ENCODE measurements at places on chromosomes 2 and 18. TPM values are rescaled to one million over a fixed set of nuclear protein-coding genes. Genes with fewer than 3 reads are reported as not detected.

Gene ZNF892
- 21.2 TPM for total RNA-seq

Gene CACNB4
- total RNA-seq: 3.5 TPM

Gene LYG2
- total RNA-seq: not detected

GRCh38 chr18:79434607-79435401, 39.1 kb downstream of the NFATC1 start:
- no peak for DNase-seq

GRCh38 chr2:26979741-26980140, 9.3 kb downstream of the MAPRE3 start:
- no peak for DNase-seq

DNA sequence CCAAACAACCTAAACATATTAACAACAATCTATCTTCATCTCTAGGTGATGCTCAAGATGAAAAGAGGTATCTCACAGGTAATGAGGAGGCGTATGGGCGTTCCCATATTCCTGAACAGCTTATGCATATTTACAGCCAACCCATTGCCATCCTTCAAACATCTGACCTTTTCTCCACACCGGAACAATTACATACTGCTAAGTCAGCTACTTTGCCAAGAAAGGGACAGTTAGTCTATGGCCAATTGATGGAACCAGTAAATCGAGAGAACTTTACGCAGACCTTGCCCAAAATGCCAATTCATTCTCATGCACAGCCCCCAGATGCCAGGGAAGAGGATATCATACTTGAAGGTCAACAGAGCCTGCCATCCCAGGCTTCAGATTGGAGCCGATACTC, 68.0 kb downstream of the FAM171B start:
- no peak for DNase-seq

GRCh38 chr18:46250084-46250811, 146.1 kb downstream of the HAUS1 start:
- DNase-seq: peak; percentile 7

DNA sequence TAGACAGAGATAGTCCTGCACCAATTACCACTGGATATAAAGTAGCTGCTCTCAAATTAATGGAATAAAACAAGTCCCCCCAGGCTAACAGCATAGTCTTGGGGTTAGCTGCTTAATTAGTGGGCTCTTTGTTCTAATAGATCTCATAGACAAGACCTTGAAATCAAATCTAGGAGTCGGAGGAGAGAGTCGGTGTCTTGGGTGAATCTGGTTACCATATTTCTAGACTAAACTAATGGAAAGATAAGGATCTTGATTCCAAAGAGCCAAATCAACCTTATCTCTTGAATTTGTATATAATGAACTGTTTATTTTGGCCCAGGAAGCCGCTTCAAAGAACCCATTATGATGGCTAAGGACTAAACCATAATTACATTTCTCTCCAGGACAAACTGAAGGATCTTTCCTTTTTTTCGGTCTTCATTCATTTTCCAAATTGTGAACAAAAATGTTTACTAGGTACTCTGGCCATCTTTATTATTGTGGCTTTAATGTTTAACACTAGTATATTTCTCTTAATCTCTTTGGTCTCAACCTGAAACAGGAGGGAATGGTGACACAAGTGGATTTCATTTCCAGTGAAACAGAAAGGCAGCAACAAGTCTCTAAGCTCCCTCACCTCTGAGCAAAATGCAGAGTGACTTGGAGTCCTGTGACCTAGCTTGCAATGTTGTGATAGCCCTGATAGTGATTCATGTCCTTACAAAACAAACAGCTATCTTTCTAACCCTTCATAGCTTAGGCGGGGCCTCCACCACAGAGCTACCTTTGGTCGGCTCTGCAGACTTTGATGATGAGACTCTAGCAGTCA, 137.9 kb upstream of the PARD3B start:
- DNase-seq: no peak

DNA sequence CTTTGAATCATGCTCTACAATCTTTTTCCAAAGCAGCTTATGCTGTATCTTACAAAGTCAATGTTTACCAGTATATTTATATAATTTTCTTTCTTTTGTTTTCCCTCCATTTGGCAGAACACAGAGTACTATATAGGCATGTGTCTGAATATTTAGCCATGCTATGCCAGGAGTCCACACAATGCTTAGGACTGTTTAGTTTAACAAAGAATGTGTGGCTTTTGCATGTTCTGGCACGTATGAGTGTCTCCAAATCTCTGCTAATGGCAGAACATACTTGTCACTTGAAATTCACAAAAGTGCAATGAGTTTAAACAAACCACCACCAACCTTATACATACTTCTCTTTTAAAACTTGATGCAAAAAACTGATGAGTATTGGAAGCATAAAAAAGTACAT, 268.0 kb downstream of the NR4A2 start:
- DNase-seq: no peak

DNA sequence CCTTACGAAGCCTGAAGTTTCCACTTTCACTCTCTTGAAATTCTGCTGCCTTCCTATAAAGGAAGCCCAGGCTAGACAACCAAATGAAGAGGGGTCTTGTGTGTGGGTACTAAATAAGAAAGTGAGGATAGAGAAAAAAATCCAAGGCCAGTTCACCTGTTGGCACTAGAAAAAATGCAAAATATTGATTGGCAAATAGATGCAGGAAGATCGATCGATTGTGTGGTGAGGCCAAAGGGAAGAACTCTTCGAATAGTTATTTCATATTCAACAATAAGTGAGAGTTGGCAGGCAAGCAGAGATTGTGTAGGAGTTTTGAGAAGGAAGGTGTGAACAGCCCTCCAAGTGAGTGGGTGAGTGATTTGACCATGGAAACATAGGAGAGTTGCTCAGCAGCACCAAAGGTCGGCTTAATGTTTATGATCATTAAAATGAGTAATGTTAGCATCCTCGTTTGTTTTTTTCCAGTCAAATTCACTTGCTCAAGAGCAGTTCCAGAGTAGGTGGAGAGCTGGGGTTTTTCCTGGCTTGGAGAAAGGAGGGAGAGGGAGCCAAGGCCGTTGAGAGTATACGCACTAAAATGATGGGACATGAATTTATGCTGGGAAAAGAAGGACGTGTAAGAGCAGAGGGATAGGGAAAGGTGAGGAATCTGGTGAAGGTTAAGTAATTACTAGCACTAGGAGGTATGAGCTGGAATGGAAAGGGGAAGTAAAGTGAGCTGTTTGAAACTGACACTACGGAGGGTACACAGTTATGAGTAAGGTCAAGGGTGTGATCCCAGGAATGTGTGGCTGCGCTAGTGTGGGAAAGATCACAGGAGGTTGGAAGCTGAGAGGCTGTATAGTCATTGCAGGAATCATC, 1.1 kb upstream of the NAPG start:
- DNase-seq: no peak

GRCh38 chr2:39851251-39851650, 72.2 kb upstream of the THUMPD2 start:
- no peak for DNase-seq

DNA sequence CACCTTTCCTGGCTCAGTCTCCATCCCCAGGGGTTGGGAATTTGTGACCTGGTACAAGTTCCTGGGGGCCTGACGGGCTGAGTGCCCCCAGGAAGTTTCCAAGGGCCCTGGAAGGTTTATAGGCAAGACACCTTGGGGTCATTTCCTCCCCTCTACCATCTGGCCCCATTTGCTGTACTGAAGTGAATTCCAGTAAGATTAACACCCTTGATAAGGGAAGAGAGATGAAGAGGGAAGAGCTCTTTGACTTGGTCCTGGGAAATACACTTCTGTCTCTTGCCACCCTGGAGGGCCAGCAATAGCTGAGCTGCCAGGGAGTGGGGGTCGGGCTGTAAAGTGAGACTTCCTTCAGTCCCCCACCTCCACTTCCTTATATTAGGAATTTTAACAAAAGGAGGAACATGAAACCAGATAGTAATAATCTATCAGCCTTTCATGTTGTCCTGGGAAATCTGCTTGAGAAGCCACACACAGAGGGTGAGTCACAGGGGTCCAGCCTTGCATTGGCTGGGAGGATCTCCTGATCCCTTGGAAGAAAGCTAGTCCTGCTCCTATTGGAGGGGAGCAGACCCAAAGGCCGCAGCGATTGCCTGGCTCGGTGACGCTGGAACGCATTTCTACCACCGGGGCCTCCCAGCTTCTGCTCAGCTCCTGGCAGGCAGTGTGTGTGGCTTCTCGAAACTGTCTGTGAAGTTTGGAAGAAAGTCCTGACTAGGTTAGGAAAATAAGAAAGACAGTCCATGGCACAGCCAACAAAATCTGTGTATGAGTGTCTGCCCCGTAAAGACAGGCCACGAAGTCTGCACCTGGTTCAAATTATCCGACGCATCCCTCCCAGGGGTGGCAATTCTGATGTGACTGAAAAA, 87.3 kb downstream of the ACAA2 start:
- DNase-seq: peak; percentile 55

GRCh38 chr2:171822525-171823322, 71.3 kb downstream of the SLC25A12 start:
- DNase-seq: no peak

GRCh38 chr2:8835279-8835678, 2.1 kb downstream of the KIDINS220 start:
- no peak for DNase-seq

DNA sequence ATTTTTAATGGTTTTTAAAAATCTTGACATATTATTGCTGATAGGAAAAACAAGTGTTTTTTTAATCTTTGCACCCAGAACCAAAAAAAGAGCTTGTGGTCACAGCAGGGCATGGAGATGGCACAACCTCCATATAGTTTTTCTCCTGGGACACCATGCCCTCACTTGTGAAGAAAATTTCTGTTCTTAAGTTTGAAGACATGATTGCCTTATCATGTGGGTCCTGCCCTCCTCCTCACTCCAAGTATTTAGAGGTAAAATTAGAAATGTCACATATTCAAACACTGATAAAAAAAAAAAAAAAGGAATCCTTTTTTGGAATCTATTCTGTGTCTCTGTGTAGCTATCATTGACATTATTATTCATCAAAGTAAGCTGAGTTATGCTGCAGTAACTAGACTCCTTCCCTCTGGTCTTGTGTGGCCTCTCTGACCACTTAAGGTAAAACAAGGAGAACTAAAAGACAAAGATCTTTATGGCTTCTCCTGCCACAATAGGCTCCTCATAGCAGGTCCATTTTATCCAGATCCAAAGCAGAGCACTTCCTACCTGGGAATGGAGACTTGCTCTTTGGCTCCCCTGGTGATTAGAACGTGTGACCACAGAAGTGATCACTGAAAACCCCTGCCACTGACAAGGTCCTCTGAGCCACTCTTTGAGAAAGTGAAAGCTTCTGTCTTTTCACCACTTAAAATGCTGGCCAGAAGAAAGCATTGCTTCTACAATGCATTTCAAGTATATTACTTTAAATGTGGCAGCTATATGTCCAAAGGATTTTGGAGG, 19.8 kb downstream of the ADD2 start:
- no peak for DNase-seq

DNA sequence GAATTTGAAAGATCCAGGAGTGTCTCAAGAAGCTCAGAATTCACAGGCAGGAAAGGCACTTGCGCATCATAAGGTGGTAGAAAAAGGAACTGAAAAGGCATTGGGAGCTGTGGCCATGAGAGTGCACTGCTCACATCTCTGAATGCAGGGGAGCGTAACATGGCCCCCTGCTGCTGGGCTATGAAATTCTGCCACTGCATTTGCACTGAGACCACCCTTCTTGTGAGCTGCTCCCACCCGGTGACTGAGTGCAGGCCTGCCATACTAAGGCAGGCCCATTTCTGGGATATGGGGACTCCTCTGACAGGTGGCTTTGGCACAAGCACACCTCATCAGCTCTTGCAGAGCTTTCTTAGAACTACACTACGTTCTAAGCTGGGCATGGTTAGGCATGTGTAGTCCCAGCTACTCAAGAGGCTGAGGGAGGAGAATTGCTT, 25.3 kb upstream of the STARD7 start:
- DNase-seq: no peak

- no peak for DNase-seq
Measured at GRCh38 chr2:120174963-120175581, 48.1 kb downstream of the TMEM185B start.

- no peak for DNase-seq
Measured at GRCh38 chr18:60350941-60351340, 21.6 kb downstream of the MC4R start.
